Fibroblast of skin of back (primary cell): ENCODE measurements at places on chromosomes 7 and 10.

- no peak for DNase-seq
These were observed 28.5 kb upstream of the DPYSL4 start for GRCh38 chr10:132158122-132158741.

- DNase-seq, result no peak
These were observed 1.8 kb upstream of the WASL start for GRCh38 chr7:123750389-123751230.

GRCh38 chr10:28928484-28928883 lies 251.2 kb downstream of the BAMBI start:
- peak; percentile 22 for DNase-seq

GRCh38 chr10:61411706-61412105 lies 41.5 kb downstream of the TMEM26 start:
- no peak for DNase-seq

DNA sequence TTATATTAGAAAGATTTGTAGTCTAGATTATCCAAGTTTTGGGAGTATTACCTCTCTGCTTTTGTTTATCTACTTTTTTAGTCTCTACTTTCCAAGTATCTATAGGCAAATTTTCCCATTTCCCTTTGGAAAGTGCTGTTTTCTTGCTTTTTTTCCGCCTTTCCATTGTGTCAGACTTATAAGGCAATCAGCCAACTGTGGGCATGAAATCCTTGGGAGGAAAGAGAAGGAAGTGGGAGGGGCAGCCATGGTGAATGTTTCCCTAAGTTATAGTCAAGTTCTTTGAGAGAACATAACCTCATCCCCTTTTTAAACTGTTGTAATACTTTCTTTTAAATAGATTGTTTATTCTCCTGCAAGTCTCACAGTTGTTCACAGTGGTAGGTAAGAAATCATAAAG lies 52.6 kb downstream of the PTEN start:
- DNase-seq, result peak; percentile 37

- peak; percentile 2 for DNase-seq
These were observed 114.4 kb downstream of the PTPRN2 start for GRCh38 chr7:158473221-158473620.

GRCh38 chr10:82813856-82814255 lies 938.9 kb downstream of the NRG3 start:
- DNase-seq, result no peak

DNA sequence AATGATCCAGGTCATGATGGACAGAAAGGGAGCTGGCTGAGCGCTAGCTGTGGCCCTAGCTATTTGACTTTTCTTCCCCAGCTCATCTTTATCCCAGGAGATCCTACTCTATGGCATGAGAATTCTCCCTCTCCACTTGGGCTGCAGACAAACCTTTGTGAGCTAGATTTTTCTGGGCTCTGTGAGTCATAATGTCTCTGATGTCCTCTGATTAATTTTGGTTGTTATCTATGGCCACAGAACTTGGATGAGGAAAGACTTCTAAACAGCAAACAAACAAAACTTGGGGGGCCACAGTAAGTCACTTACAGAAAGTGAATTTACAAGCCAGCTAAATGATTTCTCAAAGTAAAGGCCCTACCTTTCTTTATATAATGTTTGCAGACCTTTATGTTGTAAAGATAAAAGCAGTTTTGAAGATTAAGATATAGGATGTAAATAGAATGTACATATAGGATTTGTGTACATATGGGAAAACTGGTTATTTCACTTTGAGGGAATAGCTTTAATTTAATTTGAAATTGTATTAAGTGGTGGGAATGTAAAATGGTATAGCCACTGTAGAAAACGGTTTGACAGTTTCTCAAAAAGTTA lies 10.4 kb downstream of the ABLIM1 start:
- peak; percentile 23 for DNase-seq
